ENCODE measurements at places on chromosomes 6 and 20.

GRCh38 chr6:35128496-35128895 lies 12.6 kb downstream of the TCP11 start:
- DNase-seq, result no peak

DNA sequence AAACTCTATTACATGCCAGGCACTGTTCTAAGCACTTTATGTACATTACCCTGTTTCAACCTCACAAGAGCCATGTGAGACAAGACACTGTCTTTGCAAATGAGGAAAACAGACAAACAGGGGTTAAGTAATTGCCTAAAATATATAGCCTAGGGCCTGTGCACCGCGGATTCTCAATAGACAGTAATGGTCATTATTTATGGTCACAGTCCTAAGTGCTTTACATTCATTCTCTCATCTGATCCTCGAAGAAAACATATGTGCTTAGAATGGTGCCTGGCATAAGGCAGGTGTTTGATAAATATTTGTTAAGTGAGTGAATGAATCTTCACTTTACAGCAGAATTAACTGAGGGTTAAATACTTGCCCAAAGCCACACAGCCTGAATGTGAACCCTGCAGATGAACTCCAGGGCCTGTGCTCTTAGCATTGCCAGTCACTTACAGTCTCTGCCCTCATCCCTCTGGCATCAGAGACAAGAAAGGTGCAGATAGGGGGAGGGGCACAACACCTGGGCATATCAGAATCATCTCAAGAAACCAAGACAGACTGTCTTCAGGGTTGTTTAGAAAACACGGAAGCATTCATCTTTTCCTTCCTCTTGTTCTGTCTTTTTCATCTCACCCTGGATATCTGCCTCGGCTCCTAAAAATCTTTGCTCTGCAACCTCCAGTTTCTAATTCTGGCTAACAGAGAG lies 92.8 kb upstream of the SASH1 start:
- no peak for DNase-seq

DNA sequence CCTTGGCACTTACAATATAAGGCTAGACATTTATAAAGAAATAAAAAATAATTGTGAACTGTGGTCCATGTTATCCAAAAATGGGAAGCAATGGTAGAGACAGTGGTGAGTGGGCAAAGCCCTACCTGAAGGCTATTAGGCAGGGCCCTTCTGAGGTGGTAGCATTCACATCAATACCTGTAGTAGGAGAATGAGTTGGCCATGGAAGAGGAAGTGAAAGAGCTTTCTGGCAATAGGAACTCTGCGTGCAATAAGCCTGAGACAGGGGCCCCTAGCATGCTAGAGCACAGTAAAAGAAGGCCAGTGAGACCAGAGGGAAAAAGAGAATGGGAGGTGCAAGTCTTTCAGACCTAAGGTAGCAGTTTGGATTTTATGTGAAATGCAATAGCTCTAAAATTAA lies 754.5 kb downstream of the PTPRT start:
- DNase-seq, result no peak

GRCh38 chr6:138428944-138429598 lies 25.0 kb downstream of the HEBP2 start:
- DNase-seq, result no peak

DNA sequence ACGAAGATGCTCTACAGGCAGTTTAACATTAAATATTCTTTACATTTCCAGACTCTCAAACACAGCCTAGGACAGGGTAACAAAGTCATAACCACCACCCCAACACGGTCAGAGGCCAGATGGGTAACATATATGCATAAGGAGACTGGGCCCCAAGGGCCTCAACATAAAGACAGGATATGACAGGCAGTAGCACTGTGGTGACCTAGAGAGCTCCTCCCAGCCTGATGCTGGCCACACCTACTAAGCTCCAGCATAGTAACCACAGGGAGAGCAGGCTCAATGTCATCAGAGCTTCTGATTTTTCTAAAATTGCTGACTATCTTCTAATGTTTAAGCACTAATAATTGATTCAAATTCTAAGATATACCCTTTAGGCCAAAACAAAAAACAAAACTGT lies 21.7 kb downstream of the SMLR1 start:
- DNase-seq, result no peak

DNA sequence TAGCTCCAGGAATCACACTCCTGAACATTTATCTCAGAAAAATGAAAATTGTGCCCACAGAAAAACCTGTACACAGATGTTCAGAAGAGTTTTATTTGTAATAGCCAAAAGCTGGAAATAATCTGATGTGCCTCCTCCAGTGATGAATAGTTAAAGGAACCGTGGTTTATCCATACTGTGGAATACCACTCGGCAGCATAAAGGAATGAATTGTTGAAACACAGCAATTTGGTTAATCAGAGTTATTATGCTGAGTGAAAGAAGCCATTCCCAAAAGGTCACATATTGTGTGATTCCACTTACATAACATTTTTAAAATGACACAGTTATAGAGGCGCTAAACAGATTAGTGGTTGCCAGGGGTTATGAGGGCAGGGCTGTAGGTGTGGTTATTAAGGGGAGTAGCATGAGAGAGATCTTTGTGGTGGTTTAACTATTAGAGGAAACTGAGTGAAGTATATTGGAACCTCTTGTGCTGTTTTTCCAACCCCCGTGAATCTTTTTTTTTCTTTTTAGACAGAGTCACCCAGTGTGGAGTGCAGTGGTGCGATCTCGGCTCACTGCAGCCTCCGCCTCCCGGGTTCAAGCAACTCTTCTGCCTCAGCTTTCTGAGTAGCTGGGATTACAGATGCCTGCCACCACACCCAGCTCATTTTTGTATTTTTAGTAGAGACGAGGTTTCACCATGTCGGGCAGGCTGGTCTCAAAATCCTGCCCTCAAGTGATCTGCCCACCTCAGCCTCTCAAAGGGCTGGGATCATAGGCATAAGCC lies 26.2 kb downstream of the PSMF1 start:
- no peak for DNase-seq

DNA sequence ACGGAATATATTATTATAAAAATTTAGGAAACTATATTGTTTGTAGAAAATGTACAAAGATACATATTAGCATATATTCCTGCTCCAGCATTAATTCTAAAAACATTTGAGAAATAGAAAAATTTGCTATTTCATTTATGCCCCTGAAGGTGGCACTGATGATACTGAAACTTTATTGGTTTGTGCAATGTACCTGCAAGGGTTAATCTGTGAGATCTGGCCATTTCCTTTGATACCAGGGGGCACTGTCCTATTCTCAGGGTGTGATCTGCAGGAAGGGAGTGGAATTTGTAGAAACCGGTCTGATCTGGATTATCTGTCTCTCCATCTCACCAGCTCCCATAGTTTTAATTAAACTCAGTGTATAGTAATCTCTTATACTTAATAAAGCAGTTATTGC lies 625.1 kb upstream of the IMPG1 start:
- DNase-seq, result no peak

- DNase-seq, result no peak
Observed at GRCh38 chr6:78883651-78884050, 16.3 kb downstream of the IRAK1BP1 start.

DNA sequence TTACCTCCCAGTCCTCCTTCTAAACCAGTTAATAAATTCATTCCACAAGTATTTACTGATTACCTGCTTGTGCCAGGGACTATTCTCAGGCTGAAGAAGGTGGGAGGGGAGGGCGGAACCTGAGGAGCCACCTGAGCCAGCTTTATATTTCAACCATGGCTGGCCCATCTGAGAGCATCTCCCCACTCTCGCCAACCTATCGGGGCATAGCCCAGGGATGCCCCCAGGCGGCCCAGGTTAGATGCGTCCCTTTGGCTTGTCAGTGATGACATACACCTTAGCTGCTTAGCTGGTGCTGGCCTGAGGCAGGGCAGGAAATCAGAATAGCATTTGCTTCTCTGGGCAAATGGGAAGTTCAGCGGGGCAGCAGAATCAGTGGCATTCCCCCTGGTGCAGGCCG lies 4.9 kb upstream of the AAR2 start:
- DNase-seq, result no peak

DNA sequence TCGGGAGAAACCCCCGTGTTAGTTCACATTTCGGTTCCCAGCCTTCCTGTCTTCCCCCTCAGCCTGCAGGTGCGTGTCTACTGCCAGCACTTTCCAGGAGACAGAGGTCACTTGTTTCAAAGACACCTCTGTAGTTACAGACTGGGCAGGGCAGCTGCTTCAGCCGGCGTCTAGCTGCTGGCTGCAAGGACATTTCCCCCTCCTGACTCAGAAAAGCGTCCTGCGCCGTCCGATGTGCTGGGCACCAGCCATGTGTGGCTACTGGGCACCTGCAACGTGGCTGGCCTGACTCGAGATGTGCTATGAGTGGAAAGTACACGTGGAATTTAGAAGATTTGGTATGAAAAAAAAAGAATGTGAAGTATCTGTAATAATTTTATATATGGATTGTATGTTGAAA lies 37.6 kb downstream of the RRBP1 start:
- no peak for DNase-seq

GRCh38 chr20:555976-556385 lies 12.4 kb upstream of the CSNK2A1 start:
- no peak for DNase-seq

DNA sequence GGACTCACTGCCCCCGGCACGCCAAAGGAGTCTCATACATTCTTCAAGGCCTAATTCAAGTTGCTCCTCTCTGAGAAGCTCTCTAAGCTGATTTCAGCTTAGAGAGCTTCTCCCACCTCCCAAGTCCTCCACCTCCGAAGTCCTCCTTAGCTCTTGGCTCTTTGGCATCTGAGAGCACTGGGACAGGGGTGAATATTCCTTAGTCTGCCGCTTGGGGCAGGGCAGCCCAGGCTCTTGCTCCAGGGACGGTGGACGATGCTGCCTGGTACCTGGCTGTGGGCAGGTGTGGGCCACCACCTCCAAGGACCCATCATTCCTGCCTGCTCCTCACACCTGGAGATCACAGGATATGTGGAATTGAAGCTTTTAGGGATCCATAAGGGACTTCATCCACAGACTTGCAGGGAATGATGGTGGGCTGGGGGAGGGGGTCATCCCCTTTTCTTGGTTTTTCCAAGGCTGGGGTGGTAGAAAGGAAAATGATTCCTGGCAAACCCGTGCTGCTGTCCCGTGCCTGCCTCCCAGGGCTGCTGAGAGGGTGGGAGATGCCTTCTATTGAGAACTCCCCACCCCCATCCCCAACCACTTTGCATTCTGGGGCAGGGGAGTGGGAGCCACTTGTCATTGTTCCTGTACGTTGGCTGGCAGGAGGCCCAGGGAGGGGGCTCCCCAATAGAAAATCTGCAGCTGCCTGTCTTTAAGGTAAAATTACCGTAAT lies 57.4 kb downstream of the ARHGAP40 start:
- no peak for DNase-seq

DNA sequence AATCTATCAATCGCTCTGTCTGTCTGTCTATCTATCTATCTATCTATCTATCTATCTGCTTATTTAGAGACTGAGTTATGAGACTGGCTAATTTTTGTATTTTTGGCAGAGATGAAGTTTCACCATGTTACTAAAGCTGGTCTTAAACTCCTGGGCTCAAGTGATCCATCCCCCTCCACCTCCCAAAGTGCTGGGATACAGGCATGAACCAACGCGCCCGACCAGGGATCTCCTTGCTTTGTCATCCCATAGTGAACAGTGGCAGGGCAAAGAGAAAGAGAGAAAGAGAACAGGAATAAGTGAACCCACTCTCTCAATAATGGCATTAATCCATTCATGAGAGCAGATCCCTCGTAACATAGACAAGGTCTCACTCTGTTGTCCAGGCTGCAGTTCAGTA lies 66.4 kb upstream of the DSP start:
- DNase-seq, result no peak

- DNase-seq, result no peak
Observed at GRCh38 chr6:165245701-165246100, 63.7 kb downstream of the C6orf118 start.

GRCh38 chr6:47440719-47441118 lies 36.9 kb upstream of the CD2AP start:
- DNase-seq, result no peak

DNA sequence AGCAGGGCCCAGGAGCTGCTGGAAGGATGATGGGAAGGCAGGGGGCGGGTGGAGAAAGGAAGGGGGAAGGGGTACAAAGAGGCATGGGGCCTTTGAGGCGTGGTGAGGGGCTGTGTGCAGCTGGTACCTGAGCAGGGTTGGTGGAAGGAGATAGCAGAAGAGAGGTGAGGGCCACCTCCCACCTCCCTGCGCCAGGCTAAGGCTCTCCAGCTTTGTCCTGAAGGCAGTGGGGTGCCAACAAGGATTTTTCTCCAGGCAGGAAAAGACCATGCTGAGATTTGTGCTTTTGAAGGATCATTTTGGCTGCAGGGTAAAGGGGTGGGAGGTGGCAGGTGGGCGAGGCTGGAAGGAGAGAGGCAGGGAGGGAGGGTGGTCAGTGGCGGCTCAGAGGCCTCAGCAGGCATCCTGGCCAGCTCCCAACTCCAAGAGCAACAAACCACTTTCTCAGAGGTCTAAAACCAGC lies 40.8 kb downstream of the NOL4L start:
- DNase-seq, result no peak

DNA sequence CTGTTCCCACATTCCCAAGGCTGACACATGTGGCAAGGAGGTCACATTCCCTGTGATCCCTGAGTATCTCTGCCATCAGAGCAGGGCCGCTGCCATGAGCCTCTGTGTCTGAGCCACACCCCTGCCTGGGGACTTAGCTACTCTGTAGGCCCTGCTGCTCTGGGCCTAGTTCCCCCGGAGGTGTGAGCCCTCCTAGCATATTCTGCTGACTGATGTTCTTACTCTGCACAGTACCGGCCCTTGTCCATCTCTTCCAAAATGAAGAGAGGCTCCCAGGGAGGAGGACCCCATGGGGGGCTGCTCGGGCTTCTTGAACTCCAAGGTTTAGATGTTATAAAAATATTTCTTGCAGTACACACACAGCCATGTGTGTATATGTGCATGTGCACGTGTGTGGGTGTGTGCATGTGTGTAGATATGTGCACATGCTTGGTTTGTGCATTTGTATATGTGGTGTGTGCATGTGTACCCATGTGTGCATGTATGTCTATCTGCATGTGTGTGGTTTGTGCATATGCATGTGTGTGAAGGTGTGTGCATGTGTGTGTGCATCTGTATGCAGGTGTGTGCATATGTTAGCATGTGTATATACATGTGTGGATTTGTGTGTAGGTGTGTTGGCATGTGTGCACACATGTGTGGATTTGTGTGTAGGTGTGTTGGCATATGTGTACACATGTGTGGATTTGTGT lies 101.2 kb downstream of the ERMARD start:
- no peak for DNase-seq

- no peak for DNase-seq
Observed at GRCh38 chr20:64159711-64160110, 4.5 kb upstream of the MYT1 start.

GRCh38 chr20:62378215-62378614 lies 8.7 kb upstream of the RPS21 start:
- no peak for DNase-seq

DNA sequence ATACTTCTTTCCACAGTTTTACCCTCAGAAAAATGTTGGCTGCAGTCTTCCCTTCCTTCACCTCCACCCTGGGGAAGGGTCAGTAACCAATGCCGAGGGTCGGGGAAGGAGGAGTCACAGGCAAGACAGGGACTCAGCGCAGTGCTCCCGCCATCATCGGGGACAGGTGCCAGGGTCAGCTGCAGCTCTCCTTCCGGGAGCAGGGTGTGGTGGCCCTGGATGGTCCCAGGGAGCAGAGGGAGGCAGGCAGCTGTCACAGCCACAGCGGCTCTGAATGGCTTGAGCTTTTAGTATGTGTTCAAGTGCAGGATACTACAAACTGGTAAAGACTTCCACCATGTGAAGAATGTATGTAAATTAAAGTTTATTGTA lies 26.0 kb upstream of the PI16 start:
- no peak for DNase-seq

Data from stimulated activated CD8-positive, alpha-beta memory T cell treated with anti-CD3 and anti-CD28 coated beads, Interleukin-12 subunit alpha, Interleukin-12 subunit beta, amount 100 ng/mL, for 4 hours (primary cell).